Stimulated activated CD8-positive, alpha-beta memory T cell treated with anti-CD3 and anti-CD28 coated beads, Interleukin-7, amount 100 ng/mL, for 4 hours (primary cell): ENCODE measurements at places on chromosomes 6 and 20.

DNA sequence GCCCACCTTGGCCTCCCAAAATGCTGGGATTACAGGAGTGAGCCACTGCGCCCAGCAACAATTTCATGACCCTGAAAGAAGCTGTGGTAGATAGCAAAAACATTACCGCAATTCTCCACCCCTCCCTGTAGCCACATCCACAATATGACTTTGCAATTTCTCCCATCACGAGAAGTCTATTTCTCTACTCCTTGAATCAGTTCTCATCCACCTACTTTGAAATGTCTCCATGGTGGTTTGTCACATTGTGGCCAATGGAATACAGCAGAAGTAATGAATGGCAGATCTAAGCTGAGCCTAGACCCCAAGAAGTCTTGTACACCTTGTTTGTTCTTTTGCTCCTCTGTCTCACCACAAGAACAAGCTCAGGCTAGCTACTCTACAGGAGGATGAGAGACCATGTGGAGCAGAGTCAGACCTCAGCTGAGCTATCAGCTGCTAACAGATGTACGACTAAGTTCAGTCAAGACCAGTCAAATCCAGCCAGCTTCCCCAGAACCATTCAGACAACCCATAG lies 6.3 kb downstream of the OXT start:
- DNase-seq: no peak

DNA sequence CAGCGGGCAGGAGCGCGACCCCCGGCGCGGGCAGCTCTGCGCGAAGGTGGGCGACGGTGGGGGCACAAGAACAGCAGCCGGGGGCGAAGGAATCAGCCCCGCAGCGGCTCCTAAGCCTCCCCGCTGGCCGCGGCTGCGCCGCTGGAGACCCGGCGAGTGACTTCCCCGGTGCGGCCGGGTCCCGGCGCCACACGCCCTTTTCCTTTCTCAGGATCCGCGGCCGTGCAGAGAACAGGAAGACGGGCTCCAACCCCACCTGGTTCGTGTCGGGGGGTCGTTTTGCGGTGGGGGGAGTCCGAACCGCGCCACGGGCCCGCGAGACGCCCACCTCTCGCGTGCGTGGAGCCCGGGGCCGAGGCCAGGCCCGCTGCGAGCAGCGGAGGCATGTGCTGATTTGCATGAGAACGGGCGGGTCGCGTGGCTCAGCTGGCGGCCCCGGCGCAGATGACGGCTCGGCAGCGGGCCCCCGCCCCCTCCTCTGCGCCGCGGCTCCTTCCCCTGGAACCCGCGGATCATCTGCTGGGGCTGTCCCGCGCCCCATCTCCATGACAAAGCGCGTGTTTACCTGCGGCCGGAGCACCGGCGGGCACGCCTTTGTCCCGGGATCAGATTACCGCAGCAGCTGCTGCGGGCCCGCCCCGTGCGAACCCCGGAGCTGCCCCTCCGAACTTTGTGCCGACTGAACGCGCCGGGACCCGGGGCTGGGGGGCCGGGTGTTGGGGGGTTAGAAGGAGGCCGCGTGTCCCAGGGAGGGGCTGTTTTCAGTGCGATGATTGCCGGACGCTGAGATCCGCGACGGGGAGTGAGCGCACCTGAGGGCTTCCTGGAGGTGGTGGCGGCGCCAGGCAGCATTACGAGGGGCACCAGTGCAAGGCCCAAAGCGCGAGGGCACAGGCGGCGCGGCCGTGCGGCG lies 4.9 kb upstream of the DLL1 start:
- peak; percentile 60 for DNase-seq

GRCh38 chr6:34246249-34246562 lies 2.6 kb downstream of the SMIM29 start:
- DNase-seq: no peak

GRCh38 chr20:51650685-51651134 lies 108.2 kb upstream of the NFATC2 start:
- no peak for DNase-seq

- no peak for DNase-seq
Observed at GRCh38 chr6:168355716-168356522, 36.3 kb upstream of the DACT2 start.

GRCh38 chr6:152746172-152746553 lies 4.4 kb upstream of the VIP start:
- DNase-seq: no peak

DNA sequence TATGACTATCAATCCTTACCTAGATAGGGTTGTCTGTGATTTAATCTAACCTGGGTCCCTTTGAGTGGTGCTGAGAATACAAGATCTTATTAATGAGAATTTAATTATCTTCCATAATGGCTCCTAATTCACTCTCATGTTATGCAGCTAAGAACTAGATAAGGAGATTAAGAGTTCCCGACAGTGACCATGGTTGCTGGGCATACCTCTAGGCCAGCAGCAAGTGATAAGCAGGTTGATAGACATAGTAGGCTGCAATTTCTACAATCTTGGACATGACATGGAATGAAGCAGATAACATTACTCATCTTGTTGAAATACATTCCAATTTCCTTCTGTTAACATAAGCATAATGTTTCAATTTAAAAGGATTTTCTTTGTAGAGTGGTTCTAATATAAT lies 27.1 kb downstream of the SPACA1 start:
- DNase-seq: no peak

GRCh38 chr6:118500130-118501015 lies 47.7 kb upstream of the PLN start:
- no peak for DNase-seq

DNA sequence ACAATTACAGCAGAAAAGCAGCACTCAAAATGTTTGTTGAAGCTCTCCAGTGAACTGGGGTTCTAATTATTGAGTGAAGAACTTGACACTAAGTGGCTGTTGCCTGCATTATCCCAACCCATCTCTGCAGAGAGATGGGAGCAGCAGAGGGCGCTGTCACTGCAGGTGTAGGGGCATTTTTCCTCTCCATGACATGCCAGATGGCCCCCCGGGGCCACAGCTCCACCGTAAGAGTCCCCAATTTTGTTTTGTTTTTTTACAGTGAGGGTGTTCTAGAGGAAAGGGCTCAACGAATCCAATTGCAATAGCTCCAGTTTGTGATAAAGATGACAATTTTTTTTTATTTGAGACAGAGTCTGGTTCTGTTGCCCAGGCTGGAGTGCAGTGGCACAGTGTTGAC lies 1.9 kb upstream of the FUCA2 start:
- peak; percentile 10 for DNase-seq

DNA sequence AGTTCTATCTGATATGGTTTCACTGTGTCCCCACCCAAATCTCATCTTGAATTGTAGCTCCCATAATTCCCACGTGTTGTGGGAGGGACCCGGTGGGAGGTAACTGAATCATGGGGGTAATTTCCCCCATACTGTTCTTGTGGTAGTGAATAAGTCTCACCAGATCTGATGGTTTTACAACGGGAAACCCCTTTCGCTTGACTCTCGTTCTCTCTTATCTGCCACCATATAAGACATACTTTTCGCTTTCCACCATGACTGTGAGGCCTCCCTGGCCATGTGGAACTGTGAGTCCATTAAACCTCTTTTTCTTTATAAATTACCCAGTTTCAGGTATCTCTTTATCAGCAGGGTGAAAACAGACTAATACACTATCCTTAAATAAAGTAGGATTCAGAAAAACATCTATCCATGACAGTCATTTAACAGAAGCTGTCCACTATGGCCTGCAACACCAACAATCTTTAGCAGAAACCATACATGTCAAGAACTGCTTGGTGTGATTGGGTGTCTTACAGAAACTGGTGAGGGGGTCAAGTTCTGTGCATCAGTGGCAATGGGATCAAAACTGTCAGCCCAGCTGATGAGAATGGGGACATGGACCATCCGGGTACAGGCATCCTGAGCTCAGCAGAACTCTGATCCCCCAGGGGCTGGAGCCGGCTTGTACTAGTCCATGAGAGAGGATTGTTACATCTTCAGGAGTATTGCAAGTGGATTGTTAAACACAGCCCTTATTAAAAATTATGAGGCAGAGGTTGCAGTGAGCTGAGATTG lies 59.2 kb downstream of the SCML4 start:
- no peak for DNase-seq

- DNase-seq: no peak
Observed at GRCh38 chr20:48740292-48740649, 87.5 kb downstream of the PREX1 start.

DNA sequence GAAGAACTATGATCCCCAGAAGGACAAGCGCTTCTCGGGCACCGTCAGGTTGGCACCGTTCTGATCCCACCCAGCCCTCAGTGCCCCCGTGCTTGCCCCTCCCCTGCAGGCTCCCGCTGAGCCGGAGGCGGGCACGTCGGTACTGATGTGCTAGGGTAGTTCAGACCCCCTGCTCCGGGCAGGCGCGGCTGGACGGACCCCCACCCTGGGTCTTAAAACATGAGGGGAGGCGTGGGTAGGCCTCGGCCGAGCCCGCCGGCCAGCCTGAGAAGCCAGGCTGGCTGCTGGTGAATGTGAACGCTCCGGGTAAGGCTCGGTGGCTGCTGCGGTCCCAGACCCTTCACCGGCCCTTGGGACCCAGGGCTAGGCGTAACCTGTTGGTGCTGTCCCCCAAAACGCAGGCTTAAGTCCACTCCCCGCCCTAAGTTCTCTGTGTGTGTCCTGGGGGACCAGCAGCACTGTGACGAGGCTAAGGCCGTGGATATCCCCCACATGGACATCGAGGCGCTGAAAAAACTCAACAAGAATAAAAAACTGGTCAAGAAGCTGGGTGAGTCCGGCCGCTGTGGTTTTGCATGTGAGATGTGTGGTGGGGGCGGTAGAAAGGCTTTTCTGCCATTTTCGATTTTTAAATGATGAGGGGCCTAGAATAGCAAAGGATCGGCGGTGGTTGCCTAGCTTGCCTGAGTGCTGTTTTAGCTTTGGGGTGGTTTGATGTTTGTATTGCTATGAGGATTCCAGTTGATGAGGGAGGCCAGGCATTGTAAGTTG lies 964 bp downstream of the RPL10A start:
- DNase-seq: no peak

- peak; percentile 55 for DNase-seq
Observed at GRCh38 chr20:5127204-5127858, 523 bp downstream of the CDS2 start.
